NCI-H1048 (cell line): ENCODE measurements at places on chromosomes 1 and 21.

DNA sequence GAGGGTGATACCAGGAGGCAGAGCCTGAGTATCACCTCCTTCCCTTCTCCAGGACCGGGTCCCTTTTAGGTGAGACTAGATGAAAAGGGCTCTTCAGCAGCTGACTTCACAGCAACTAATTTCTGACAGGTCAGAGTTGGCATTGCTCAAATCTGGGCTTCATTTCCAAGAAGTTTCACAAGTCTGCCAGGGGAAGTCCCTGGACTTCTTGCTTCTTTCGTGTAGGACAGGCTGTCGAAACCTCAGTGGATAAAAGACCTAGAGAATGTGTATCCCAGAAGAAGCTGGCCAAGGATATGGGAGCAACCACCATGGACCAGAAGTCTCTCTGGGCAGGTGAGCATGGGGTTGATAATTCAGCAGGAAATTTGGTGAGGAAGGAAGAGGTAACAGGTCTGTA, at the start of gene CHI3L2:
Gene CHI3L2, plus strand, starts transcription at position 280 of the 400 bp plus-strand sequence. Its CDS starts 17 bp downstream, at position 297.
- DNase-seq: no peak

DNA sequence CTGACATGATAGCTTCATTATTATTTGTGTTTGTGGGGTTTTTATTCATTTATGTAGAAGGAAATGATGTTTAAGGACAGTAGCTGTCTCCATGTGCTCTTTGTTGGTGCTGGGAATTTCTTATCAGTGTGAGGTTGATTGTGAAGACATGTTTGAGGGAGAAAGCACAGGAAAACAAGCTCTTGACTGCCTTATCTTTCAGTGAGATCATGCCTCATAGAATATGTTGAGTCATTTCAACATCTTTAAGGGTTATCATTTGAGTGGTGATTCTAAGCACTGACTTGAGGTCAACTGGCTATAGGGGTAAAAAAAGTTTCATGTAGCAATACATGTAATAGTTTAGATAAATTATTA, 405.1 kb upstream of the ADAMTS5 start:
- DNase-seq: no peak

DNA sequence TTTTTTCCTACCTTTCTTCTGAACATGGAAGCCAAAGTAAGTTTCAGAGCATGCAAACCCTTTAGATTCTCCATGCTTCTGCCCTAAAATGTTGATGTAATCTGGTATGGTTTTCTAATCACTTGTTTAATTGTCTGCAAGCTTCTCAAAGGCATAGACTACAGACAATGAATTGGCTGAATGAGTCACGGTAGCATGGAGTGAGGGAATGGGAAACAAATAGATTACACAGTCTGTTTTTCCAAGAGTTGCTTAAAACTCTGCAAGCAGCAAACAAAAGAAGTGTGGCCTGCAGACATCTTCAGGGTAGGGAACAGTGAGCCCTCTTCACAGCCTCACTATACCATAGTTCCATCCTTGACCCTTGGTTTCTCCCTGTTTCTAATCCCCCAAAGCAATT, 326.0 kb downstream of the BARHL2 start:
- no peak for DNase-seq

- no peak for DNase-seq
Measured at GRCh38 chr1:40301066-40301465, 16.0 kb downstream of the COL9A2 start.

DNA sequence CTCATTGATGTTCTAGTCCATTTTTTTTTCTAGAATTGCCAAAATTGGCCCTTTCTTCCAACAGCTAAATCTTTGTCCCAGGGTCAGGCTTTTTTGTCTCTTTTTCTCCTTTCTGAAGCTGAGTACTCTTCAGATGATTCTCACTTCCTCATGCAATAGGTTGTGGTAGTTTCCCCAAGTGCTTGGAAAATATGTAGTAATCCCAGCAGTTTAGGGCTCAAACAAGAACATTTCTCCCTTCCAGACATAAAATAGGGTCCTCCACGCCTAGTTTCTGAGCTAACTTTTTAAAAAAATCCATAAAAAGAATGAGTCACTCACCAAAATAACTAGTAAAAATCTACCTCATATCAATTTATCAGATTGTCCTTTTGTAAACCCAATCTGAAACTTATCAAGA, 10.0 kb upstream of the MCOLN3 start:
- DNase-seq: no peak

DNA sequence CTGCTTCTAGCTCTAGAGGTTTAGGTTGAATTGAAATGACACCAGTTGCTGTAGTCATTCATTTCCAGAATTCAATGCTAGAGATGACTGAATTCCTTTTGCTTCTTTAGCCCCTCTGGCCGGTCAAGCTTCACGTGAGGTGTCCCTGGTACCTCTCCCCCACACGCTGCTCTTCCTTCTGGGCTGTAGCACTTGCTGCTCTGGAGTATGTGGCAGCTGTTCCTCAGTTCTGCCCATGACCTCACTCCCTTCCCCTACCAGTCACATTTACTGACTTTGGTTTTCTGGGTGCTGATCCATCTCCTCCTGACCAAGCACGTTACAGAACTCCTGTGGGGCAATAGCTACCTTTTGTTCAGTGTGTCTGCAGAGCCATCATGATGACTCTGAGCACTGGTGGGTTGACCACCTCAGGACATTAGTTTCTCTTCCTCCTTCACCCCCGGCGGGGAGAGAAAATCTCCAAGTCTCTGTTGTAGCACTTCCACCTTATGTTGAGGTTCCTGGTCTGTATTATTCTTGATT, 128.1 kb downstream of the HHAT start:
- no peak for DNase-seq

GRCh38 chr1:105243969-105244368, 1494.3 kb downstream of the AMY1C start:
- DNase-seq: no peak

DNA sequence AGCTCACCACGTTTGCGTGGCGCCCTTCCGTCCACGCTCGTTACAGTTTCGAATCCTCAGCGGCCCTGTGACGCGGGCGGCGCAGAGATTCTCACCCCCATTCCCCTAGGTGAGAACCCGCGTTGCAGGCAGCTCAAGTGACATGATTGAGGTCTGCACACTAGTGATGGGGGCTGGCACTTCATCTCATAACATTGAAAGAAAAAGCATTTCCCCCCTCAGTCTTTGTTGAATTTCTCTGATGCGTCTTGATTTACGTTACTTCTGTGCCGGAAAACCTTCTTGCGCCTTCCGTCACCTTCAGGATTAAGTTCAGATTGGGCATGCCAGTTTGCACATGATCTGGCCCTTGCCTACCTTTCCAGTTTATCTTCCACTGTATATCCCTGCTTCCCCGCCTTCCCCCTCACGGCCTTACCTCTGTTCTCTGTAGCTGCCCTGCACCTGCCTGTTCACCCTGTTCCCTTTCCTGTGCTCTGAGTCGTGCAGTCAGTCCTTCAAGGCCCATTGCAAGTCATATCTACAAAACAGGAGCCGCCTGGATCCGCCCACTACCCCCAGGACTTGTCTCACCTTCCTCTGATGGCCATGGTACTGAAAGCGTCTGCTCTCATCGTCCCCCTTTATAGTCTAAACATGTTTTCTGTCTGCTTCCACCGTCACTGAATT, 1.1 kb downstream of the CTPS1 start:
- no peak for DNase-seq

- no peak for DNase-seq
Measured at GRCh38 chr1:18592368-18592767, 38.3 kb upstream of the PAX7 start.

- DNase-seq: no peak
Measured at GRCh38 chr1:116537040-116537831, 33.6 kb downstream of the CD58 start.

DNA sequence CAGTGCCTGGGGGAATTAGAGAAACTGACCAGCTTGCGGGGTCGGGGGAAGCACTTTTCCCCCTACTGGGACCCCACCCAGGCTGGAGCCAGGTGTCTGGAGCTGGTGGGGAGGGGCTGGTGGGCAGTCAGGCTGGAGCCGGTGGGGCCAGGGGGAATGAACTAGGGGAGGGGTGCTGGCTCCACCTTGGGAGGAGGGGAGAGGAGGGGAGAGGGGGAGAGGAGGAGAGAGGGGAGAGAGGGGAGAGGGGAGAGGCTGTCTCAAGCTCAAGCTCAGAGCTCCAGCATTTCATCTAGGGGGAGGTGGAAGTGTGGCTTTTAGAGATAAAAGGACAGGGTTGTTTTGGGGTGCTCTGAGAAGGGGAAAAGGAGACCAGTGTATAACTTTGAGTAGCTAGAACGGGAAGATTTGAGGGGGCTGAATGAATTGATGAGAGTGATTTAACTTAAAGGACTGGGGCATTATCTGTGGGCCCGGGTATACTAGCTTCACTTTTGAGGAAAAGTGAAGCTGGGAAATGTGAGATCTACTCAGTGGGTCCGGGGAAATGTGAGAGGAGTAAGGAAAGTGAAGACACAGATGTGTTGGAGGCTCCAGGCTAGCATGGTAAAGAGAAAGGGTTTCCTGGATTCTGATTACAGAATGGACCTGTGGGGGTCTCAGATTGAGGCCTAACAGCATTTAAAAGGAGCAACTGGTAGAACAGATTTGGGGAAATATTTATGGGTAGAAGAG, 2.8 kb downstream of the EFNA1 start:
- no peak for DNase-seq

DNA sequence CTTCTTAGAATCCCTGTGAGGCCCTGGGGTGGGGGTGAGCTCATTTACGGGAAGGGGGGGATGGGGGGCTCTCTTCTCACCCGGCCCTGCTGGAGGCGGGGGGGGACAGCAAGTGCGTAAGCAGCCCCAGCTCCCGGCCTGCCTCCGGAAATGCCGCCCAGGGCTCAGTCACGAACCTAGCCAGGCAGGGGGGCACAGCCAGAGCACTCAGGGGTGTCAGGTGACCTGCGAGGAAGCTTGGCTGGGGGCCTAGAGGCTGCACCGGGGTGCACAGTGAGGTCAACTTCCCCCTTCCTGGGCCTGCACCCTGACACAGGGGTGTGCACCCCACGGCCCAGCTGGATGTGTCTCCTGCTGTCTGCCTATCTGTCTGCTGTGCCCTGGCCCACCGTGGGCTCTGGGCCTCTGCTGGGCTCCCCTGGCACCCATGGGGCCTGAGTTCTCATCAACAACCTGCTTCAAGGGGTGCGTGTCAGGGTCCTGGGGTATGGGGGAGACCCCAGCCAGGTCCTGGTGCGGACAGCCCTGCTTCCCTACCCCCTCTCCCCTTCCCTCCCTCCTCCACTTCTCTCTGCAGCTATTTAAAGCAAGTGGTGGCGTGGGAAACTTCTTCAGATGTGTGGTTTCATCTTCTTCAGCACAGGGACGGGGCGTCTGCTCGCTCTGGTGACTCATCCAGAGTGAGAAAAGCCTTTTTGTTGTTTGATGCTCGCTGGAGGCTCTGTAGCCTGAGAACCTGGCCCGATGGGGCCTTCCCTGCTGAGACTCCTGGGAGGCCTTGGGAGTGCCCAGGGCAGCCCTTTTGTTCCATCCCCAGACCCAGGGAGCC, 92.5 kb upstream of the RUNX3 start:
- DNase-seq: no peak

GRCh38 chr1:29756085-29756484, 519.8 kb downstream of the PTPRU start:
- no peak for DNase-seq

DNA sequence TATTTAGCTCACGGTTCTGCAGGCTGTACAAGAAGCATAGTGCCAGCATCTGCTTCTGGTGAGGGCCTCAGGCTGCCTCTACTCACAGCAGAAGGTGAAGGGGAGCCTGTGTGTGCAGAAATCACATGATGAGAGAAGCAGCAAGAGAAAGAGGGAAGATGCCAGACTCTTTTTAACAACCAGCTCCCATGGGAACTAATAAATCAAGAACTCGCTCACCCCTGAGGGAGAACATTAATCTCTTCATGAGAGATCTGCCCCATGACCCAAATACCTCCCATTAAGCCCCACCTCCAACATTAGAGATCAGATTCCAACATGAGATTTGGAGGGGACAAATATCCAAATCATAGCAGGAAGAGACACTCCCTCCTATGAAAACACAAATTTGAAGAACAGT, 74.1 kb downstream of the OLFML2B start:
- DNase-seq: no peak

GRCh38 chr1:177273141-177273540, 102.4 kb downstream of the BRINP2 start:
- DNase-seq: no peak

- no peak for DNase-seq
Measured at GRCh38 chr21:45575993-45576837, 34.0 kb upstream of the SLC19A1 start.

DNA sequence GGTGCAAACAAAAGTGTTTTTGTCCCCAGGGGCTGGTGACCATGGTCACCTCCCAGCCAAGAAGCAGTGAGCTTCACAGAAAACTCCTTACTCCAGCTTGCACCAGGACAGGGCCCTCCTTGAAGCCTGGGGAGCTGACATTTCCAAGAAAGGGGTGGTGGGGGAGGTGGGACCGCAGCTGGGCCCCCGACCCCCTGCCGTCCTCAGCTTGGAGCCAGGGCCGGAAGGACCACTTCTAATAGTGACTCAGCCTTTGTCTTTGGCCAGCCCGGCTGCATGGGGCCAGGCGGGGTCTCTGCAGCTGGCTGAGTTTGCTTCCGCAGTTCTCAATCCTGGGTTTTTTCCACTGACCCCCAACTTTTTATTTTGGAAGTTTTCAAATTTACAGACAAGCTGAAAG, 136.5 kb upstream of the POU3F1 start:
- no peak for DNase-seq

DNA sequence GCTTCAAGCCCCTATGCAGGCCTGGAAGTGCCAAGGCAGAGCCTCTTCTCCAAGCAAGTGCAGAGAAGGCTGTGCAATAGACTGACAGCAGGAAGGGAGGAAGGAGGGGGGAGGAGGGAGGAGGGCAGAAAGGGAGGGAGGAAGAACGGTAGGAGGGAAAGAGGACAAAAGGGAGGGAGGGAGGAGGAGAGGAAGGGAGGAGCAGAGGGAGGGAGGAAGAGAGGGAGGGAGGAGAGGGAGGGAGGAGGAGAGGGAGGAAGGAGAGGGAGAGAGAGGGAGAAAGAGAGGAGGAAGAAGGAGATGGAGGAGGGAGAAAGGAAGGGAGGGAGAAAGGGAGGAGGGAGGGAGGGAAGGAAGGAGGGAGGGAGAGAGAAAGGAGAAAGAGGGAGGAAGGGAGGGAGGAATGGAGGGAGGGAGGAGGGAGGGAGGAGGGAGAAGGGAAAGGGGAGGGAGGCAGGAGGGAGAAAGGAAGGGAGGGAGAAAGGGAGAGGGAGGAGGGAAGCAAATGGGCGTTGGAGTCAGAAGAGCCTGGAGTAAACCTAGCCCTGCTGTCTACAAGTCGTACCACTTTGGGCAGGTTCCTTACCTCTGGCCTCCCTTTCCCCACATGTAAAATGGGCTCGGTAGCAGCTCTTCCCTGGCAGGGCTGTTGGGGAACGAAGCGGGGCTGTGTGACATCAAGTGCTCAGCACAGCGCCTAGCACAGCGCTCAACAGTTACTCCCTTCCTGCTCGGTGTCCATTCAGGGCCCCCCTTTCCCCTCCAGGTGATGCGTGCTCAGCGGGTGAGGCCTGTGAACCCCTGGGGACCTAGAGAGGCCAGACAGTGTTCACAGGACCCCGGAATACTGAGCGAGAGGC, 244.6 kb downstream of the NPHP4 start:
- DNase-seq: no peak
